ENCODE measurements at places on chromosomes 12 and 14.

GRCh38 chr12:46260913-46261476 is 7.8 kb downstream of the SLC38A1 start:
- DNase-seq: no peak

GRCh38 chr14:101824339-101824727 is 62.8 kb downstream of the PPP2R5C start:
- DNase-seq: no peak

DNA sequence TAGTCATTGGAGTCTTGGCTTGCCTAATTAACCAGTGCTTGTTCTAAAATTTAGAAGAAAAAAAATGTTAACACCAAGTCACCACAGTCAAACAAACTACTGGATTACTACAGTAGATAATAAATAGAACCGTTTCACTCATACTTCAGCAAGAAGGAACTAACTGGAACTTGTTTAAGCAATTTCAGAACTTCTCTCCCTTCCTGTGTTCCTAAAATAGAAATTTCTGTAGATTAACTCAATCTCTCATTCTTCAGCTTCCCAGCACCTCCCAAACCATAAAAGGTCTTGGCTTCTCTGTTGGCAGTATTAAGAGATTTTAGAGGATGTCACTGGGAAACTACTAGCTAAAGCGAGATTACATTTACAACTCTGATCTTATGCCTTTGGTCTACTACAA is 18.6 kb downstream of the GNS start:
- no peak for DNase-seq

DNA sequence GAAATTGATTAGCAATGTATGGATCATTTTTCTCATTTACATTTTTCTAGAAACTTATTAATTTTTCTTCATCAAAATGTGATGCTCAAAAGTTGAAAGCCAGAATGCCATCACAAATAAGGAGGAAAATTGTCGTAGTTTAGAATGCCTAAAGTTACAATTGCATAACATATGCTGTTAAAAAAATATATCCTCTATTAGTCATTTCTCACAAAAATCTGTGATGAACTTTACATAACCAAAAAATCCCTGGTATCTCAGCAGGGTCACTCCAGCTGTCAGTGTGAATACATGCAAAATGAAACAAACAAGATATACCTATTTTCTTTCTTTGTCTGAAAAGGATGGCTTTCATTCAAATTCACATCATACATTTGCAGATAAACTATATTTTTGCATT is 358.9 kb downstream of the PAWR start:
- no peak for DNase-seq

DNA sequence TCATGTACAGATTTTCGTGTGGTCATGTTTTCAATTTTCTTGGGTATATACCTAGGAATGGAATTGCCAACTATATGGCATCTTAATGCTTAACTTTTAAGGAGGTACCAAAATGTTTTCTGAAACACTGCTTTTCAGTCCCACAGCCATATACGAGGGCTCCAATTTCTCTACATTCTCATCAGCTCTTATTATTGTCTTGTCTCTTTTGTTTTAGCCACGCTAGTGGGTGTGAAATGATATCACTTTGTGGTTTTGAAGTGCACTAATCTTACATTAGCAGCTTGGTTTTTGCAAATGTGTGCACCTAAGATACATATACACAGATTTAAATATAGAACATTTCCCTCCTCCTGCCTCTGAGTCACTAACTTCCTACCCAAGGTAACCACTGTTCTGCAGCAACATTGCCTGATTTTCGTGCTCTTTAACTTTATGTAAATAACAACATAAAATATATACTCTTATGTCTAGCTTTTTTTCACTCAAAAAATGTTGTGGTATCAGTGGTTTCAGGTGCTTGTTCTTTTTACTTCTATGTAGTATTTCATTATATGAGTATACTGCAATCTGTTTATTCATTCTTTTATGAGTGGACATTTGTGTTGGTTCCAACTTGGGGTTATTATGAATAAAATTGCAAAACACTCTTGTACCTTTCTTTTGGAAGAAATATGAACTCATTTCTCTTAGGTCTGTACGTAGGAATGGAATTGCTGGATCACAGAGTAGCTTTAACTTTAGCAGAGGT is 73.1 kb downstream of the ZFP36L1 start:
- DNase-seq: no peak

GRCh38 chr14:92315050-92315805 is 7.7 kb upstream of the SLC24A4 start:
- DNase-seq: no peak

GRCh38 chr12:9184276-9184675 is 23.9 kb downstream of the PZP start:
- DNase-seq: peak; percentile 1

- DNase-seq: no peak
Observed at GRCh38 chr12:29943683-29944082, 159.9 kb upstream of the TMTC1 start.

GRCh38 chr12:21894792-21895595 is 46.2 kb downstream of the ABCC9 start:
- DNase-seq: no peak

- no peak for DNase-seq
Observed at GRCh38 chr14:38129192-38129591, 78.5 kb upstream of the SSTR1 start.

DNA sequence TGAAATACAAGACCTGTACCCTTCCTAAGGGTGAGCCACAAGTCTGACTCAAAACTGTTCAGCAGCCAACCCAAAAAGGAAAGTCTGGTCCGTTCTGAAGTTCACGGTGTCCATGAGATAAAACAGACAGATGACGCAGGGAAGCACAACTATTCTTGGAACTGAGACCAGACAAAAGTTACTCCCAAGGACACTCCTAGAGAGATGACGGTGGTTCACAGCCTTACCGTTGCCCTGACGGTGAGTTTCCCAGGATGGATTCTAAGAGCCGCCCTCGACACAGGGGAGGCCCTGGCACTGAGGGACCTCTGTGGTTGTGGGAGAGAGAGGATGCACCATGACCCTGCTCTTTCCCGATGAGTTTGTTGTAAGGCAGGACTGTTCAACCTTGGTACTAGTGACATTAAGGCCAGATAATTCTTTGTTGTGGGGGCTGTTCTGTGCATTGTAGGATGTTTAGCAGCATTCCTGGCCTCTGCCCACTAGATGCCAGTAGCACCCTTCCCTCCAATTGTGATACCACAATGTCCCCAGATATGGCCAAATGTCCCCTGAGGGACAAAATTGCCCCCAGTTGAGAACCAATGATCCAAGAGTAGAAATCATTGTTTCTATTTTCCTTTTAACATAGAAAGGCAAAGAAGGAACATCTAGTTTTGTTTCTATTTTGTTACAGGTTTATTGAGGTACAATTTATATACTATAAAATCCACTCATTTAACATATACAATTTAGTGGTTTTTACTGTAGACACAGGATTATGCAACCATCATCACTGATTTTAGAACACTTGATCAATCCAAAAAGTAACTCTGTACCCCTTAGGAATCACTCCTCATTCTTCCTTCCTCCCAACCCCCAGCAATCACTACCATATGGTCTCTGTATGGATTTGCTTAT is 23.0 kb downstream of the OR10P1 start:
- DNase-seq: no peak

DNA sequence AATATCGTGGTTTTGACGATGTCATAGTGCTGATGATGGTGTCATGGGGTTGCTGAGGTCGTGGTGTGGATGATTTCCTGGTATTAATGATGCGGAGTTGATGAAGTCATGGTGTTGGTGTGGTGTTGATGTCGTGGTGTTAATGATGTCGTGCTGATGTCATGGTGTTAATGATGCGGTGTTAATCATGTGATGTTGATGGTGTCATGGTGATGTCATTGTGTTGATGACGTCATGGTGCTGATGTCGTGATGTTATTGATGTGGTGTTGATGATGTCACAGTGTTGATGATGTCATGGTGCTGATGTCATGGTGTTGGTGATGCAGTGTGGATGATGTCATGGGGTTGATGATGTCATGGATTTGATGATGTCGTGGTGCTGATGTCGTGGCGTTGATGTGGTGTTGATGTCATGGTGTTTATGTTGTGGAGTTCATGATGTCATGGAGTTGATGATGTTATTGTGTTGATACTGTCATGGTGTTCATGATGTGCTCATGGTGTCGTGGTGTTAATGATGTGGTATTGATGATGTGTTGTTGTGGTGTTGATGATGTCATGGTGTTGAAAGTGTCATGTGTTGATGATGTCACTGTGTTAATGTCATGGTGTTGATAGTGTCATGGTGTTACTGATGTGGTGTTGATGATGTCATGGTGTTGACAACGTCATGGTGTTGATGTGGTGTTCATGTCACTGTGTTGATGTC is 48.5 kb upstream of the RIMBP2 start:
- DNase-seq: peak; percentile 45

DNA sequence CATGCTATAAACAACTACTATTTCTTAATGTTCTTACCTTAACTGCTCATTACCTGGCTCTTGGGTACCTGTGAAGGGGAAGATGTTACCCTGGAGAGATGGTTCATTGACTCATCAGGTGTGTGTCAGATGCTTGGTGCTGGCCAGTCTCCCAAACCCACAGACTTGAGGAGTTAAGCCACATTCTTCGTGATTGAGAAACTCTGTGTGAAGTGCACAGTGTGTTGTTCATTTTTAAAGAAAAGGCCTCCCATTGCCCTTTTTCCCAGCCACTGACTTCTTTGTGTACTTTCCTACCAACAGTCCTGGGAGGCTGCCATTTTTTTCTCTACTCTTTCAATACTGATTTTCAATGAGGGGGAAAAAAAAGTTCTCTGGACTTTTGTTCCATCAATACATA is 3.2 kb downstream of the MGST1 start:
- no peak for DNase-seq

DNA sequence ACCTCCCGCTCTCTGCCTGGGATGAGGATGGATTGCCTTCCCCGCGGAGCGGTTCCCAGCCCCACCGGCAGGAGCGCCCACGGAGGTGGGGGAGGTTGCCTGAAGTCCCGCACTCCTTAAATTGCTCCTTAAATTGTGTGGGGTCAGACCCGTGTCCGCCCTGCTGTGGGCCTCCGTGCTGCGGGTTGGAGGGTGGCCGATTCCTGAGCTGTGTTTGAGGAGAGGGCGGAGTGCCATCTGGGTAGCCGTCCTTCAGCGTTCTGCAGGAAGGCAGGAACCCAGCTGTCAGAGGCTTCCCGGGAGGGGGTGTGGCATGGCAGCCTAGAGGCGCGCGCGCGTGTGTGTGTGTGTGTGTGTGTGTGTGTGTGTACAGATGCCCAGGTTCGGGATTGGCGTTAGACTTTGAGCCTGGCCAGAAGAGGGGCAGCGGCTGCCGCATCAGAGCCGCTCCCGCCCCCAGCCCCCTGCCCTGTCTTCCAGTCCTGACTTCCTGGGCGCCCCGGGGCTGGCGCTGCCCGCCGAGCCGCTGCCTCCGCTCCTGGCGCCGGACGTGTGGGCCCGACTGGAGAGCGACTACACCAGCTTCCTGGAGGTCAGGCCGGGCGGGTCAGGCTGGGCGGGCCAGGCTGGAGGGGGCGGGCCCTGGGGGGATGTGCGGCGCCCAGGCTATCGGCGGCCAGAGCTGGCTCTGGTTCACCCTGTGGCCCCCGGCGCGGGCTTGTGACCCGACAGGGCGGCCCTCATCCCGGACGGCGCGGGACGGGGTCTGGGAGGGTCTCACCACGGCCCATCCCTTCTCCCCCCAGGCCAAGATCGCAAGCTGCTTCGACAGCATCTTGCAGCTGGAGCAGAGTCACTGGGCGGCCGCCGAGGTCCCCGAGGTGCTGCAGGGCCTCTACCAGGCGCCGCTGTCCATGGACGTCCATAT is 9.2 kb downstream of the EXOC3L4 start:
- DNase-seq: no peak

DNA sequence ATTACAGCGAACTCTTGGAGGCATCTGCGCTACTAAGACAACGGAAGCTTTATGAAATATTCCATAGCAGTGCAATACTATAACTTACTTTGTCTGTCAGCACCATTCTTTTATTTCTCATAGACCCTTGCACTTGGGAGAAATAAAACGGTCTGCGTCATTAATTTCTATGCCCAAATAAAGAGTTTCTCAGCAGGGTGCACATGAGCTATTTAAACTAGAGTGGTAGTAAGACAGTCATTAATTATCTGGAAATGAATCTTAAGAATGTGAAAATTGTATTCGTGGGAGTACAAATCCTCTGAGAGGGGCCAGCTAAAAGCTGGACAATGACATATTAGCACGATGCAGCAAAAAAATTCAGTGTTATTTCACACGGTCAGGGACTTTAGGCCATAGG is 903.4 kb upstream of the FOXG1 start:
- DNase-seq: no peak

DNA sequence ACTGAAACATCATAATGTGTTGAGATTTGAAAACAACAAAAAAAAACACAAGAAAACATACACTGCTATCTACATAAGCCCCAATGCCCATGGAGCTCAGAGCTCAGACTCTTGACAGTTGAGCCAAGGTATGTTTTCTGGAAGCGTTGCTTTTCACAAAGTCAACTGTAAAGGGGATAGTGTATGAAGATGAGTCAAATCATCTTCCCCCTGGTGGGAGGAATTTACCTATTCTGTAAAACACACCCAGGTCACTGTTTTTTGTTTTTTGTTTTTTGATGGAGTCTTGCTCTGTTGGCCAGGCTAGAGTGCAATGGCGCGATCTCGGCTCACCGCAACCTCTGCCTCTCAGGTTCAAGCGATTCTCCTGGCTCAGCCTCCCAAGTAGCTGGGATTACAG is 361.4 kb upstream of the DIO2 start:
- DNase-seq: no peak

DNA sequence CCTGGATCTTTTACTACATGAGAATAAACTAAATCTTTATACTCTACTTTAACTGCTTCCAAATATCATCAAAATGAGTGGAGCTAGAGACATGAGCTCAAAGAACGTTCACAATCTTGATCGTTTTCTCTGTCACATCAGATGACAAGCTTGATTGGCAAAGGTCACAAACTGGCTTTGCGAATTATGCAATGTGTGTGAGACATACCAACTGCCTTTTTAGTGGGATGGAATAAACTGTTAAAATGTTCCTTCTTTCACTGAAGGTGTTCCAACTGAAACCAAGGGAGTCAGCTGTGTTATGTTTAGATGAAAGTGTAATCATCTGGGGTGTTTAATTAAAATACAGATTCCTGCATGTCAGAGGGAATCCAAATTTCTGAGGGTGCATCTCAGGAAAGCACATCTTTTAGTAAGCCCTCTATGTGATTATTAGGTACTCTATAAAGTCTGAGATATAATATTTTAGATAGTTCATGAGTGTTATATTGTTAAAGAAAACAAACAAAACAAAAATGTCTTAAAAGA is 21.9 kb downstream of the KITLG start:
- no peak for DNase-seq

DNA sequence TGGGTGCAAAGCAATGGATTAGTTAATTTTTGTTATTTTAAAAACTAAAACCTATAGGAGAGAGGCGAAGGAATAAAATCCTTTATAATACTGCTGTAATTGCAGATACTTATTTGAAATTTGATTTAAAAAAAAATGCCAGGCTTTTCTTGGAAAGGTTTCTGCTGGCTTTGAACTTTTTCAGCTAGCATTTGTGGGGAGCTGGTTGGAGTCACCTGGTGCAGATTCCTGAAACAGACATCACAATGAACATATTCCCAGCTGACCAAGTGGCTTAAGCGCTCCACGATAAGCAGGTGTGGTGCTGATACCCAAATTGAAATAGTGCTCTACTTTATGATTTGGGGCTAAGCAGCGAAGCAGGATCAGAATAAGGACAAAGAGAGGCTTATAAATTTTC is 42.9 kb downstream of the DACT1 start:
- no peak for DNase-seq

Measured in activated T-cell treated with anti-CD3 and anti-CD28 coated beads, Interleukin-2, amount 50 U/mL, for 72 hours (primary cell).